Activated gamma-delta T cell treated with Interleukin-2 at 50 U/mL for 16 hours (primary cell): ENCODE measurements at places on chromosomes 2 and 18.

DNA sequence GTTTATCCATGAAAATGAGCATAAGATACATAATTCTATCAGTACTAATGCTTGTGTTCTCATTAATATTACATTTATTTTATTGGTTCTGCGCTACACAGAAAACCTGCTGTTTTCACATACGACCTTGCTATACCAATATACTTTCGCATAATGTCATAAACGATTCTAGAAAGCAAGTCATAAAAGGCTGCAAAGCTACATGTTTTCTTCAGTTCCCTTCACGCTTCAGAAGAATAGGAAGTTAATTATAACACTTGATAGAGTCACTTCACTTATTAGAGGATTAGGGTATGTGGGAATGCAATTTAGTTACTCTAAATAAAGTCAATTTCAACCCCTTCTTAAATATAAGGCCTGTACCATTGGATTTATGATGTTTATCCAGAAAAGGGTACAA, 29.0 kb downstream of the PSME4 start:
- no peak for DNase-seq

DNA sequence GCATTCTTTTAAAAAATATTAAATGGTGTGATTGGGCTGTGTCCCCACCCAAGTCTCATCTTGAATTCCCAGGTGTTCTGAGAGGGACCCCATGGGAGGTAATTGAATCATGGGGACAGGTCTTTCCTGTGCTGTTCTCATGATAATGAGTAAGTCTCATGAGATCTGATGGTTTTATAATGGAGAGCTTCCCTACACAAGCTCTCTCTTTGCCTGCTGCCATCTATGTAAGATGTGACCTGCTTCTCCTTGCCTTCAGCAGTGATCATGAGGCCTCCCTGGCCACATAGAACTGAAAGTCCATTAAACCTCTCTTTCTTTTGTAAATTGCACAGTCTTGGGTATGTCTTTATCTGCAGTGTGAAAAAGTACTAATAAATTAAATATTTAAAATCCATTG, 10.3 kb downstream of the PPM1B start:
- no peak for DNase-seq

DNA sequence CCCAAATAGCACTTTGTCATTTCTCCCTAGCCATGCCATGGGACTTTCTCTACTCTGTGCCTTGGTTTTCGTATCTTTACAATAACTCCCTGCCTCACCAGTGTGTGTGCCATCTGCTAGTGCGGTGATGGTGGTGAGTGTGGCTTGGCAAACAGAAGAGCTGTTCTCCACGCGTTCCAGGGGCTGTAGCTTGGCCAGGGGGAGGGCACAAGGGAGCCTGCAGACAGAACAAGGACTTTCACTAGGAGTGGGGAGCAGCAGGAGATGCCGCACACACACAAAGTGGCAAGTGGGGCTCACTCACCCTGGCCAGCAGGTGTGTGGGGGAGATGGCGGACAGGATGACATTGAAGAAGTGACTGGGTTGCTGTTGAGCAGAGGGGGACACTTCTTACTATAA, 196.9 kb downstream of the HAUS1 start:
- no peak for DNase-seq

- DNase-seq, result no peak
Observed at GRCh38 chr2:186991766-186992417, 142.9 kb upstream of the ZSWIM2 start.

DNA sequence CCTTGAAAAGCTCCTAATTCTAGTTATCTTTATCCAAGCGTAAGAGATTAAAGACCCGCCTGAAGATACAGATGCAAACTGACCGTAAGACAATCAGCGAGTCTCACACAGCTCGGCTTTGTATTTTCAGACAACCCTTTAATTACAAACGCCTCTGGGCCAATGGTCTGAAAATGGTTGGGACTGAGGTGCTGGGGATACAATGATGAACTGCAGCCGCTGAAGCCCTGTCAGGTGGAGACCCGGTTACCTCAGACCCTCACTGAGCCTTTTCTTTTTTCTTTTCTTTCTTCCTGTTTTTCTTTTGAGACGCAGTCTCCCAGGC, 715 bp upstream of the CFAP36 start:
- DNase-seq, result no peak

DNA sequence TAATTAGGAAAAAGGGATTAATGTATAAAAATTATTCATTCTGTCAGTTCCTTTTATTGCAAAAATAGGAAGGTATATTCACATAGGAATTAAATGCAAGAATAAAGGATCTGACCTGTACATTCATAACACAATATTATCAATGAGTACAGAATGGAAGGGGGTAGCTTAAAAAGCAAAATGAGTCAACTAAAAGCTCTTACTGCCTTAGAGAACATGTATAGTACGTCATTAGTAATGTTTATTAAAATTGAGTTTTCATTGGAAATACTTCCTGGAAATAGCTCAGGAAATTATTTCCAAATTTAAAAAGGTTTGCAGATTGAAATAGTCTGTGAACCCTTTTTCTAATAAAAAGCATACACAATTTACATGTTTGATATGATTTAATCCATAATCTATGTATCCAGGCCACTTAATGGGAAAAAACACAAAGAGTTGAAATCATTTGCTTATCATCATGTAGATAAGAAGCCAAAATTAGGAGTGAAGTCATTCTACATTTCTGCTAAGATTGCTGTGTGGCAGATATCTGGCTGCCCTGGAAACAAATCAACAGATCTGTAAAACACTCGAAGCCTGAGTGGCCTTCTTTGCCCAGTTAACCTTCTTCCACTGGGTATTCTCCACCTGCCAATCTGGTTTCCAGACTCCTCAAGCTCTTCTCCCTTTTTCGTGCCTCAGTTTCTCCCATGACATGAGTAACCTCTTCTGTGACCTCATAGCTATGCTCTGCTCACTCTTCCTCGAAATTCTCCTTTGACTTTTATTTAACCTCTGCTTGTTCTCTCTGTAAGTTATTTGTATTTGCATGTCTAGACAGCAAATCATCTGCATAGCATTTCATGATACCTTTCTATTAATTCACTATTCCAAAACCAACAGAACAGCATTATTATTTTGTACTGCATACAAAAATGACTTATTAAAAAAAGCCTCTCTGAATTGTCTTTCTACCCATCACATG, 181.2 kb upstream of the REV1 start:
- no peak for DNase-seq
